ENCODE measurements at places on chromosomes 1 and 21. TPM values are rescaled to one million over a fixed set of nuclear protein-coding genes. Genes with fewer than 3 reads are reported as not detected.

- DNase-seq = no peak
Measured at GRCh38 chr1:26666855-26667254, 29.0 kb upstream of the ARID1A start.

GRCh38 chr1:225942574-225942973 lies 1.6 kb upstream of the LEFTY2 start:
- no peak for DNase-seq

Gene FAM78B
- total RNA-seq = 2.9 TPM

DNA sequence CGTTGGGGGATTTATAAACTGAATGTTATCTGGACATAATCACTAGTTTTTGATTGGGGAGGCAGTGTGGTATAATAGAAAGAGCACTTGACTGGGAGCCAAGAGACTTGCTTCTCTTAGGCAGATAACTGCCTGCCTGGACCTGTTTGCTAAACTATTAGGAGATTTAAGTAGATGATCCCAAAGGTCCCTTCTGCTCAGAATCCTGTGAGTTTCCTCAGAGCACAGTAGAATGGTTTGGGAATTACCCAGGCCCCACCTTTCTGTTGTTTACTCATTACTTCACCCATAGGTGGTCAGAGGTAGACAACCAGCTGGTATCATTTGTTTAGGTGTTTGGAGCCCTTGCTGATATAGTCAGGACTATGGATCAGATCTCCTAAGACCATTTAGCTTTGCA lies 10.3 kb upstream of the PODN start:
- DNase-seq = no peak

- no peak for DNase-seq
Measured at GRCh38 chr1:180428782-180429695, 73.3 kb downstream of the ACBD6 start.

Gene CHODL
- total RNA-seq = 4.8 TPM

- no peak for DNase-seq
Measured at GRCh38 chr1:201645956-201646355, 107.0 kb downstream of the NAV1 start.

- DNase-seq = no peak
Measured at GRCh38 chr1:222739465-222739864, 2.5 kb downstream of the FAM177B start.

DNA sequence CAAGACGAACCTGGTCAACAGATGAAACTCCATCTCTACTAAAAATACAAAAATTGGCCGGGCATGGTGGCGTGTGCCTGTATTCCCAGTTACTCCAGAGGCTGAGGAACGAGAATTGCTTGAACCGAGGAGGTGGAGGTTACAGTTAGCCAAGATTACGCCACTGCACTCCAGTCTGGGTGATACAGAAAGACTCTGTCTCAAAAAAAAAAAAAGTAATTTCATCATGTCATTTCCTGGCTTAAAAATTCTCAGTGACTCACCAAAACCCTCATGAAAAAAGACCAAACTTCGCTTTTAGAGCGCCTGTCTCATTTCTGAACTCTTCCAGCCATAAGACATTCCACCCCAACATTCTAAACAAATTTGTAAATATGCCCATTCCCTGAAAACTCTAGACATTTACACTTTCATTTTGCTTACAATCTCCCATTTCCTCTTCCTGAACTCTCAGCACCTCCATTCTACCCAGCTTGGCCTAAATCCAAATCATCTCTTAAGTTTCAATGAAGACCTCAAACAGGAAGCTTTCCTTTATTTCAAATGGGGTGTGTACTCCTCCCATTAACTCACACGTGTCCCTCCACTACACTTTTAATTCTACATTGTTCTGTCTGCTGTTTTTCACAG lies 50.5 kb upstream of the PRRC2C start:
- DNase-seq = no peak

Gene WNT2B
- 2.7 TPM for total RNA-seq

Gene CLDN14
- not detected for total RNA-seq

GRCh38 chr1:222546548-222547259 lies 1.2 kb downstream of the HHIPL2 start:
- no peak for DNase-seq

DNA sequence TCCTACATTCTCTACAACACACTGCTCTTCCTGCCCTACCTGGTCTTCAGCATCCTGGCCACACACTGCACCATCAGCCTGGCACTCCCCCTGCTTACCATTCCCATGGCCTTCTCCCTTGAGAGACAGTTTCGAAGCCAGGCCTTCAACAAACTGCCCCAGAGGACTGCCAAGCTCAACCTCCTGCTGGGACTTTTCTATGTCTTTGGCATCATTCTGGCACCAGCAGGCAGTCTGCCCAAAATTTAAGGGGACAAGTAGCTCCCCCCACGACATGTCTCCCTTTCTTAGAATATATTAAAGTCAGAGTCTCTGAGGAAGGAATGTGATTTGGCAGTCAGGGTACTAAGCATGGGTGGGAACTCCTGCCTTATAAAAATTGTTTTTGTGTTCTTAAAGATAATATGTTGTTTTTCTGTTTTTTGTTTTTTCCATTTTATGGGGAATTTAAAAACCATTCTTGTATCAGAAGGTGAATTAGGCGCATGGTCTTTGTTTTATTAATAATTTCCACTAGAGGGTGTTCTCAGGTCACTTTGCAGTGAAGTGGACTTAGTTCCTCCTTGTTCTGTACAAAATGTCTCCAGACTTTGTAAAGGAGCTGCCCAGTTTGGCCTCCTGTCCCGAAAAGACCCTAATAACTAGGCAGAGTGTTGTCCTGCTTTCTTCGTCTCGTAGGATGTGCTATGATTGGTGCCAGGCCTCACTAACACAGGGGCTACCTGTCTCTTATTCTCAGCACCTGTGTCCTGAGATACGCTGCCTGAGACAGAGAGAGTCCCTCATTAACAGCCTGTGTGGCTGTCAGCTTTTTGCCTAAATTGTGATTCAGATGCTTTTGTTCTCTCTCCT lies 13.1 kb downstream of the UBIAD1 start:
- DNase-seq = no peak

GRCh38 chr1:208899438-208899837 lies 655.3 kb upstream of the PLXNA2 start:
- no peak for DNase-seq

Gene CD5L
- not detected for total RNA-seq

GRCh38 chr1:199979071-199979470 lies 48.4 kb upstream of the NR5A2 start:
- DNase-seq = no peak

Gene LCE2C
- not detected for total RNA-seq

- no peak for DNase-seq
Measured at GRCh38 chr1:153985341-153985912, 712 bp downstream of the RAB13 start.

Data from type B pancreatic cell (in vitro differentiated cells).